ENCODE measurements at places on chromosomes 3 and 15. TPM values are rescaled to one million over a fixed set of nuclear protein-coding genes. Genes with fewer than 3 reads are reported as not detected.

- no peaks in the 10 kb centered on the region for H3K4me1 ChIP-seq
- no peak overlapping the region for H3K27ac ChIP-seq
- H3K4me3 ChIP-seq: no peak overlapping the region
Measured at GRCh38 chr3:43964640-43965039, 273.9 kb downstream of the ABHD5 start.

DNA sequence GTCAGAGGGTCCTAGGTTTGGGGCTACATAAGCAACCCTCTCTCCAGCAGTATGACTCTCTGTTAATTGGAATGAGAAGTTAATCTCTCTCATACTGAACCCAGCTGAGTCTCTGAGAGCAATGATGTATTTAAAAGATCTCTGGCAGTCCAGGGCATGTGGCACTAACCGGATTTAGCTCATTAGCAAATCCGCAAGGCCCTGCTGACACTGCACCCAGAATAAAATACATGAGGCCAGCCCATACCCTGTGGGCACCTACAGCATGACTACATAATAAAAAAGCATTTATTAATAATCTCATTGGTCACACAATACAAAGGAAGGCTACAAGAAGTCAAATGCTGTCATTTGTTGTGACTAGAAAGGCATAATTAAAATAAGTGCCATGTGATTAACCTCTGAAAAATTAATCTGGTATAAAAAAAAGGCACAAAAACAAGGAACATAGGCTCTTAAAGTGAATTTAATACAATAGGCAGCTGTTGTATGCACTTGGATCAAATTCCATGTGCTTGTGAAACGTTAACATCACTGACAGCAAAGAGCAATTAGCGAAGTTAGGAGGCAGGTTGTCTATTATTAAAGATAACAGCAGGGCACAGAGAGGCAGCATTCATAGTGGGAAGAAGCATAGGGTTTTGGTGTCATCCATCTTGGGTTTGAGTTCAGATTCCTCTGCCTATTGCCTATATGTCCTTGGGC, 381.2 kb downstream of the WDR72 start:
- no peak for DNase-seq
- H3K27me3 ChIP-seq: no peaks in the 10 kb centered on the region
- no peak overlapping the region for H3K4me3 ChIP-seq
- H3K4me1 ChIP-seq: no peaks in the 10 kb centered on the region
- no peaks in the 10 kb centered on the region for H3K36me3 ChIP-seq

DNA sequence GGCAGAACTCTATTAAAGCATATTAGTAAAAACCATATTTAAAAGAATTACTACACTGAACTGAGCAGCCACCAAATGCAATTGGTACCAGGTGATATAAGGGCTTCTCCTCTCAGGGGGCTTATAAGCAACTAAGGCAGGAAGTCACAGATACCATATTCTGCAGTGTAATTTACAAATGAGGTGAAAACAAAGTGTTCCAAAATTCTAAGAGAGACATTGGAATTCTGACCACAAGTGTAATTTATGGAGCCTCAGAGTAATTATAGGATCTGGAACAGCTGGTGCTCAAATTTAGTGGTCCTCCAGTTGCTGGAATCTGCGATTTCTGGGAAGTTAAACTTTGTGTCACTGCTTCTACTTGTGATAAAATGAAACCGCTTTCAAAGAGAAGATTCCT, 3.1 kb upstream of the NR1I2 start:
- H3K4me3 ChIP-seq: no peak overlapping the region
- H3K36me3 ChIP-seq: no peaks in the 10 kb centered on the region
- H3K27me3 ChIP-seq: no peaks in the 10 kb centered on the region
- no peak for DNase-seq
- no peak overlapping the region for H3K27ac ChIP-seq

GRCh38 chr3:12370758-12371157, 81.9 kb downstream of the PPARG start:
- no peak overlapping the region for H3K27ac ChIP-seq
- H3K36me3 ChIP-seq: no peaks in the 10 kb centered on the region
- H3K4me3 ChIP-seq: no peak overlapping the region
- DNase-seq: no peak
- H3K27me3 ChIP-seq: no peaks in the 10 kb centered on the region

- H3K4me3 ChIP-seq: no peak overlapping the region
- H3K27me3 ChIP-seq: no peaks in the 10 kb centered on the region
- no peaks in the 10 kb centered on the region for H3K36me3 ChIP-seq
- H3K4me1 ChIP-seq: peaks cover 85% of the 10 kb centered on the region
Measured at GRCh38 chr3:194271460-194272035, 79.6 kb downstream of the CPN2 start.

DNA sequence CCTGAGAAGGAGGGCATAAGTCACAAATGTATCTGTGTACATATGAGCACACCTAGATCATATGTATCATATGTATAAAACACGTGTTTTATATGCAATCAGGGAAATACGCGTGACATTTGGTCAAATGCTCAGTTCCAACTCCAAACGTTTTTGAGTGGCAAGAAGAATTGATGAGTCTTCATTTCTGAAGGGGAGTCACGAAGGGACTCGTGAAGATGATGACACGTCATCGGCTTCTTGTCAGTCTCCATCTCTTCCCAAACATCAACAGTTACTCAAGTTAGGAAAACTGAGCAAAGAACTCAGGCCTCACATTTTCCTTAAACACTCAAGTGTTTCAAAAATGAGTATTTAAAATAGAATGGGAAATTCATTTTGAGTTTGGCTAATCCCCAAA, 79.4 kb downstream of the B3GNT5 start:
- no peak overlapping the region for H3K27ac ChIP-seq
- no peaks in the 10 kb centered on the region for H3K27me3 ChIP-seq
- no peak for DNase-seq
- H3K4me3 ChIP-seq: no peak overlapping the region

- H3K27ac ChIP-seq: no peak overlapping the region
- DNase-seq: no peak
- H3K27me3 ChIP-seq: no peaks in the 10 kb centered on the region
- H3K4me1 ChIP-seq: no peaks in the 10 kb centered on the region
- H3K4me3 ChIP-seq: no peak overlapping the region
- no peaks in the 10 kb centered on the region for H3K36me3 ChIP-seq
Measured at GRCh38 chr15:70182858-70183695, 85.4 kb upstream of the TLE3 start.

DNA sequence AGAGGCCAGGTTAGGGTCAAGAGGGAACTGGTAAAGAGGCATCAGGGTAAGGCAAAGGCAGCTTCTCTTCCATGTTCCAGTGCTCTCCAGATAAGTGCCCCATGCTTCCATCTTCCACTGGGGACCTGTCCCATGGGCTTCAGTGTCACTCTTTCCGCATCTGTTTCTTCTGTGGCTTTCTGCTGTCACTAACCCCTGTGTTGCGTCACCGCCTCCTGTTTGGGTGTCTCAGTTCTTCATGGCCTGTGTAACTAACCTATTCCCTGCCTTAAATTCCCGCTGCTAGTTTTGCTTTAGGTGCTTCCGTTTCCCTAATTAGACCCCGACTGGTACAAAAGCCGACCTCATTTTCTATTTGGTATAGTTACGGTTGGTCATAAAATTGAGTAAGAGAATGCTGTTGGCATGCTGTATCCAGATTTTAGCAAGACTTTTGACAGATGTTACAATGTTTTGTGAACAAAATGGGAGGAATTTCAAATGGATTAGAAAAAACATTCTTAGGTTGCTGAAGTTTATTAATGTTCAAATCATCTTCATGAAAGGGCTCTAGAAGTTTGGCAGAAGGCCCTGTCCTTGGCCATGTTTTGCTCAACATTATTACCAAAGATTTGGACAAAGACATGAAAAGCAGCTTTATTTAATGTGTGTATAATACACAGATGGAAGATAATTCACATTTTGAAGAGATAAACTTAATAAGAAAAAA, 245.3 kb downstream of the BBX start:
- H3K27ac ChIP-seq: peak overlapping the region; percentile 27
- H3K4me1 ChIP-seq: peaks cover 9% of the 10 kb centered on the region
- H3K36me3 ChIP-seq: no peaks in the 10 kb centered on the region

DNA sequence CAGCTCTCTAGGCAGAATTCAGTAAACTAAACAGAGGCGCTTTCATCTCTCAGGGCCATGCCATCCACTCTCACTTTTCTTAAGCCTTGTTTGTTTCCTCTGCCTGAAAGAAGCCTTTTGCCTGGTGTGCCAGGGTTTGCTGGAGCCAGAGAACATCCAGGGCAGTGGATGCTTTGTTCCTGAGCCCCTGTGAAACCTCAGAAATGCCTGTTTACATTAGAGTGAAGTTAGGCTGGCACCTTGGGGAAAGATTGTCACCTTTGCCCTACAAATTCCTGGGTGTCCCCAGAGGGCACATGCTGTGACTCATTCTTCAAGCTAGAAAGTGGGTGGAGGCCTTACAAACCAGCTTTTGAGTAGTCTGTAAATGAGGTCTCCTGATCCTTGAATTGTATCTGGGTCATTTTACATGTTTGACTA, 10.7 kb upstream of the TRAK1 start:
- no peak overlapping the region for H3K4me3 ChIP-seq
- no peaks in the 10 kb centered on the region for H3K36me3 ChIP-seq
- H3K27ac ChIP-seq: peak overlapping the region; percentile 83
- no peak for DNase-seq

DNA sequence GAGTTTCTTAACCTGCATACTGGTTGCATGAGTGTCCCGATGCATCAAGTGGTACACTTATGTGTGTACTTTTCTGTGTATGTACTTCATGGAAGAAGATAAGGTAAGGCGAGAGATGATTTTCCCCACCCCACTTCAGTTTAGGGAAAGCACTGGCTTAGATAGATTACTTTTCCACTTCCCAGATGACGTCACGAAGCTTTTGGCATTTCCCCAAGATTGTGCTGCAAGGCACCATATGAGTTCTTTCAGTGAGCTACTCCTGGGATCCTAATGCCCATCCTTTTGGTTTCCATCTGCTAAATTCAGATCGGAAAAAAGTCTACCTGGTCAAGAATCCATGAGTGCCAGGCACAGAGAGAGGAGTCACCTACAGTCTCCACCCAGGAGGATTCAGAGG, 4.5 kb downstream of the IL17RB start:
- H3K36me3 ChIP-seq: no peaks in the 10 kb centered on the region
- H3K4me1 ChIP-seq: peaks cover 8% of the 10 kb centered on the region
- H3K4me3 ChIP-seq: no peak overlapping the region
- peaks cover 29% of the 10 kb centered on the region for H3K27me3 ChIP-seq
- no peak overlapping the region for H3K27ac ChIP-seq

- H3K27ac ChIP-seq: no peak overlapping the region
- no peaks in the 10 kb centered on the region for H3K36me3 ChIP-seq
- H3K27me3 ChIP-seq: no peaks in the 10 kb centered on the region
- no peak for DNase-seq
- H3K4me3 ChIP-seq: no peak overlapping the region
Measured at GRCh38 chr15:89754361-89755154, 3.5 kb upstream of the MESP1 start.

DNA sequence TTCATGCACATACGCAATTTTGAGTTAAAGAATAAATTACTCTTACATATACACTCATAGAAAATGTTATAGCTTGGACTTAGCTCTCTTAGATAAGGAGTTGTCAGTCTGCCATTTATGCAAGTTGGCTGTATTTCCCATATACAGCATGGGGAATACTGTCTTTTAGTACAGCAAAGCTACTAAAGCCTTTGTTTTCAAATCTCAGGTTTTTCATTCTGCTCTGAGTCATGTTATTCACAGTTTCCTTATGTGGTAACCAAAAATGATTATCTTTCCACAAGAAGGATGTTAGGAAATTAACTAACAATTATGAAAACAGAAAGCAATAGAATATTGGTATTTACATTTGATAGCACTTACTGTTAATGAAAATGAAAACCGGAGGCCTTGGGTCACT, 4.3 kb upstream of the TIPARP start:
- H3K4me1 ChIP-seq: peaks cover 7% of the 10 kb centered on the region
- no peak overlapping the region for H3K4me3 ChIP-seq

DNA sequence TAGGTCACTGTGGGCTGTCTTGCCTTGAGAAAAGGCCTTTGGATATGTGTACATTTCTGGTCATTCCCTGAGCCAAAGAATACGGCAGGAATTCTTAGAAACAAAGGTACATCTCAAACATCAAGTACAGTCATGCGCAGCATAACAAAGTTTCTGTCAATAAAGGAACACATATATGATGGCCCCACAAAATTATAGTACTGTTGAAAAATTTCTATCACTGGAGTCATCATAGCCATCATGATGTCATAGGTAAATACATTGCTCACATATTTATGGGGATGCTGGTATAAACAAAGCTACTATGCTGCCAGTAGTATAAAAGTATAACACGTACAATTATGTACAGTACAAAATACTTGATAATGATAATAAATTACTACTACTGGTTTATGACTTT, 38.9 kb upstream of the NECTIN3 start:
- H3K4me3 ChIP-seq: no peak overlapping the region
- H3K4me1 ChIP-seq: no peaks in the 10 kb centered on the region
- no peaks in the 10 kb centered on the region for H3K36me3 ChIP-seq
- no peaks in the 10 kb centered on the region for H3K27me3 ChIP-seq
- H3K27ac ChIP-seq: no peak overlapping the region

- H3K27me3 ChIP-seq: no peaks in the 10 kb centered on the region
- H3K36me3 ChIP-seq: peaks cover 9% of the 10 kb centered on the region
Measured at GRCh38 chr3:38368238-38368637, 21.7 kb downstream of the XYLB start.

DNA sequence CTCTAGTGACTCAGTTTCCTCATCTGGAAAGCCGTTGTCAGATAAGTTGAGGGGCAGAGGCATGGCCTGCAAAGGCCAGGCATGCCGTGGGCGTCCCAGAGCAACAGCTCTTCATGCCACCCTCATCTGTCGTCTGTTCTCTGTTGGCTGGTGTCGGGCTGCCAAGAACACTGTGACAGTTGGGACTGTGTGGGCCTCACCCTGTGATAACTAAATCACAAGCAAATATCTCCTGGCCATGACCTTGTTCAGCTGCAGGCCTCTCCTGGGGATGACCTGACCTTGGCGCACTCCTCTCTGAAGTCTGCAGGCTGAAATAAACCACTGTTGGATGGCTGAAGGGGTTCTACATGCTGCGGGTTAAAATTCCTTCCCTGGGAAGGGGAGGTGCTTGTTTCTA, 145.9 kb downstream of the SHQ1 start:
- no peaks in the 10 kb centered on the region for H3K4me1 ChIP-seq
- DNase-seq: no peak
- H3K27ac ChIP-seq: no peak overlapping the region
- no peaks in the 10 kb centered on the region for H3K27me3 ChIP-seq
- no peaks in the 10 kb centered on the region for H3K36me3 ChIP-seq

DNA sequence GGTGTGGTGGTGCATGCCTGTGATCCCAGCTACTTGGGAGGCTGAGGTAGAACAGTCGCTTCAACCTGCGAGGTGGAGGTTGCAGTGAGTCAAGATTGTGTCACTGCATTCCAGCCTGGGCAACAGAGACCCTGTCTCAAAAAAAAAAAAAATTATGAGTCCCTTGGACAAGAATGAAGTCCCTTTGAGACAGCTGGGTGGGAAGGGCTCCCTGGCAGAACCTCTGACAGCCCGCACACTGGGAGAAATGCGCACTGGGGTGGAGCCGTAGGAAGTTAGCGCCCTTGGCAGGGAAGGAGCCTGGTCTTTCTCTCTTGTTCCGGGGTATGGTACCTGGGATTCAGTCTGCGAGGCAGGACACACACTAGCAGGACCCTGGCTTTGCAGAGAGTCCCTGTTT, 51.4 kb downstream of the SLC30A4 start:
- peaks cover 37% of the 10 kb centered on the region for H3K27me3 ChIP-seq
- no peak overlapping the region for H3K27ac ChIP-seq
- no peak for DNase-seq
- H3K36me3 ChIP-seq: no peaks in the 10 kb centered on the region
- no peak overlapping the region for H3K4me3 ChIP-seq
- H3K4me1 ChIP-seq: no peaks in the 10 kb centered on the region

Gene CHL1
- total RNA-seq: 46.5 TPM

Gene AP3B2
- 1.7 TPM for total RNA-seq

Gene EFCAB12
- total RNA-seq: not detected

Gene SPTSSB
- 0.13 TPM for total RNA-seq

Gene SLC51A
- not detected for total RNA-seq

Gene FILIP1L
- 132 TPM for total RNA-seq

Gene TRH
- not detected for total RNA-seq

Gene PDZRN3
- 314 TPM for total RNA-seq

Gene PLSCR5
- total RNA-seq: not detected

Gene RASGRF1
- 0.23 TPM for total RNA-seq

Gene PLCB2
- total RNA-seq: 13.3 TPM

Gene CACNA2D3
- 3.6 TPM for total RNA-seq
